ENCODE measurements at places on chromosomes 2 and 18.

DNA sequence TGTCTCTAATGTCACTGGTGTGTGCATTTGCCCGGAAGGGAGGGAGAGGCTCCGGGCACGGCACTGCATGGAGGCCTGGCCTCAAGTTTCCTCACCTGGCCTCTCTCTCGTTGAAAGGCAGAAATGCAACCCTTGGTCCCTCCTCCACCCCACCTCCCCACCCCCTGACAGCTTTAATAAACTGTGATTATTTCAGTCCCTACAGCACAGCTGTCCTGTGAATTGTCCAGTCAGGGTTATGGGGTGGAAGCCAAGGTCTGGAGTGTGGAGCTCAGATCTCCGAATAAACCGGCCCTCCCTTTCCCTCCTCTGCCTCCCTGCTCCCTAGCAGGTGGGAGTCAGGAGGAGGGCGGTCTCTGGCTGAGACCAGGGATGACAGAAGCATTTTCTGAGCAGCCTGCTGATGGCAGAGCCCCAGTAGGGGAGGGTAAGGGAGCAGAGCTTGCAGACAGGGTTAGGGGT is 199.2 kb upstream of the SMAD2 start:
- DNase-seq, result no peak

GRCh38 chr2:30781961-30782533 is 25.2 kb downstream of the CAPN13 start:
- no peak for DNase-seq

DNA sequence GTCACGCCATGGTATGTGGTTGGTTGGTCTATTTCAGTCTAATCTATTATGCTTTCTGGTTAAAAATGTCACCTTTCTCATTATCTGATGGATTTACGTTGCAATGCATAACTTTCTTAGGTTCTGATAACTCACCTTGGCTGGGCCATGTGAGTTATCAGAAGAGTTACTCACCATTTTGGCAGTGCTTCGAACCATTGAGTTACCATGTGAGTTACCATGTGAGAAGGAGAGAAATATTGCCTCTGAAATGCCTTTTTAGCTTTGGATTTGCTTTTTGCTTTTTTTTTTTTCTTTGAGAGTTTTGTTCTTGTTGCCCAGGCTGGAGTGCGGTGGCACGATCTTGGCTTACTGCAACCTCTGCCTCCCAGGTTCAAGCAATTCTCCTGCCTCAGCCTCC is 1.6 kb downstream of the SMARCAL1 start:
- DNase-seq, result no peak

DNA sequence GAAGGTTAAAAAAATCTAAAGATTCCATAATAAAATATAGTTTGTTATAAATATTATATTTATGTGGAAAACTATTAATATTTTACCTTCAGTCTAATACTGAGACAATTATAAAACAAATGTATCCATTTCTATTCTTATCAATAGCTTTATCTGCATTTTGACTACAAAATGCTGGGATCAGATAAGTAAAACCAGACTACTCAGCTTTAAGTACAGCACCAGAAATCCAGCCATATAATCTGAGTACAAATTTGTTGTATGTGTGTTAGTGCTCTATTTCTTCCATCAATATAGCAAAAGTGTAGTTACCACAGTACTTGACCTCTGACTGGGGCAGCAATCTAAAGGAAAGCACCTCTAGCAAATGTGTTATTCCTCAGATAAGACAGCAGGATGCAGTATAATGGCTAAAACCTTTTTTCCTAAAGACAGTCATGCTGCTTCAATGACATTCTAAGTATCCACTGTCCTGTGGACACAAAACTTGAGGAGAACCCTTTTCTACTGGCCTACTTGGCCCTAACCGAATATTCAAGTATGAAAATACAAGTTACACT is 68.1 kb downstream of the OLA1 start:
- no peak for DNase-seq

- no peak for DNase-seq
Observed at GRCh38 chr2:121128741-121129659, 156.0 kb downstream of the TFCP2L1 start.

DNA sequence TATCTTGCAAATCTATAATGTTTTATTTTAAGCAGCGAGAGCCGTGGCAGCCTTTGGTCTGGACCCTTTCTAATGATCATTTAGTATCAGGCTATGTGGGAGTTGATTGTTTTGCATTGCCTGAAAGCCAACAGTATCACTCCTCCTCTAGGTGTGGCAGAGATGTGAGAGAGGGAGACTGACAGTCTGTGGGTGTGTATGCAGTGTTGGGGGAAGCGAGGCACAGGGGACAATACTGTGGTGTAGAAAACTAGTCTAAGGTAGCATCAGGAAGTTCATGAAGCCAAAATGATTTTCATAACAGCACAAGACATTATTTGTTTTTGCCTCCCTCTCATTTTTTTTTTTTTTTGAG is 13.4 kb upstream of the IL37 start:
- DNase-seq, result no peak

DNA sequence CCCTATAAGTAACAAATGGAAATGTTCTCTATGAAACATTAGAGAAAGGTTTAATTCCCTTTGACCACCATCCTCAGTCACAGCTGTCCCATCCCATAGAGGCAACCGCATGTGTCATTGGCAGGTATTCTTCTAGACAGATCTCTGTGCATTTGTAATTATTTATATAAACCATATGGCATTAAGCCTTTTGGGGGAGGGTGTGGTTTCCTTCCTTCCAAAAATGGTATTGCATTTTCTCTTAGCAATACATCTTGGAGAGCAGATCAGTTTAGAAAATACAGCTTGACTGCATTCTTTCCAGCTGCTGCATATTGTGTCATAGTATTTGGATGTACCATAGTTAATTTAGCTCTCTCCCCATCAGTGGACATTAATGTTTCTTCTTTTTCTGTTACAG is 57.7 kb downstream of the LCLAT1 start:
- DNase-seq, result no peak

GRCh38 chr2:118044103-118044716 is 30.3 kb upstream of the CCDC93 start:
- DNase-seq, result no peak

DNA sequence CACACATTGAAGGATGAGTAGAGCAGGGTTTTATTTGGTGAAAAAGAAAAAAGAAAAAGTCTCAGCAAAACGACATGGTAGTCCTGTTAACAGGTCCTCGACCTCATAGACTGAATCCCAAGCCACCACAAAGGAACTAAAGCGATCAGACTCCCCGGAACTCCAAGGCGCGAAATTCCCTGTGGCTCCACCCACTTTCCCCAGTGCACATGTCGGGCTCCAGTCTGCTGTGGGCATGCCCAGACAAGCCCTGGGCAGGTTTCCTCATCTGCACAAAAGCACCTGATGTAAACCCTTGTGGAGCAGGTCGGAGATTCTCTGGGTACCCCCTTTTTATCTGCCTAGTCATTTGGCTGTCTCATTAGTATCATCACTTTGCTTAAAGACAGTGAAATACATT is 170.7 kb upstream of the FSIP2 start:
- no peak for DNase-seq

DNA sequence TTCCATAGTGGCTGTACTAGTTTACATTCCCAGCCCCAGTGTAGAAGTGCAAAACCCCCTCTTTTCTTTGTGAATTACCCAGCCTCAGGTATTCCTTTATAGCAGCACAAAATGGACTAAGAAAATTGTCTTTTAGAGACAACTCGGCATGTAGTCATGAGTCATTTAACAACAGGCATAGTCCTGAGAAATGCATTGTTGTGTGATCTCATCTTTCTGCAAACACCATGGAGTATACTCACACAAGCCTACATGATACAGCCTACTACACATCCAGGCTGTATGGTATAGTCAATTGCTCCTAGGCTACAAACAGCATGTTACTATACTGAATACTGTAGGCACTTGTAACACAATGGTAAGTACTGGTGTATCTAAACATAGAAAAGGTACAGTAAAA is 44.4 kb upstream of the MBP start:
- DNase-seq, result no peak

- DNase-seq, result no peak
Observed at GRCh38 chr2:144995482-144995881, 475.6 kb upstream of the ZEB2 start.

DNA sequence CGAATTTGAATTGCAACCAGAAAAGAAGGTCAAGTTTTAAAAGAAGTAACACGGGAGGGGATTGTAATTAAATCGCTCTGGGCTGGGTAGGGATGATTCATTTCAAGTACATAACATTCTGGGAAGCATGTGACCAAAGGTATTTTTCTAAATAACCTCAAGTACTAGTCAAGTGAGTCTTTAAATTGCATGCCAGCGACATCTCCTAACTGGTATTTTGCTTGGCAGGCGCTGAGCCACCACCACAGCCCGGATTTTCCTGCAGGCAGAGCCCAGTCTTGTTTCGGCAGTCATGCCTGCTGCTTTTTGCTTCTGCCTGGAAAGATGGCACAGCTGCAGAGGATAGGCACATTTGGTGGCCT is 33.7 kb upstream of the NPAS2 start:
- no peak for DNase-seq

DNA sequence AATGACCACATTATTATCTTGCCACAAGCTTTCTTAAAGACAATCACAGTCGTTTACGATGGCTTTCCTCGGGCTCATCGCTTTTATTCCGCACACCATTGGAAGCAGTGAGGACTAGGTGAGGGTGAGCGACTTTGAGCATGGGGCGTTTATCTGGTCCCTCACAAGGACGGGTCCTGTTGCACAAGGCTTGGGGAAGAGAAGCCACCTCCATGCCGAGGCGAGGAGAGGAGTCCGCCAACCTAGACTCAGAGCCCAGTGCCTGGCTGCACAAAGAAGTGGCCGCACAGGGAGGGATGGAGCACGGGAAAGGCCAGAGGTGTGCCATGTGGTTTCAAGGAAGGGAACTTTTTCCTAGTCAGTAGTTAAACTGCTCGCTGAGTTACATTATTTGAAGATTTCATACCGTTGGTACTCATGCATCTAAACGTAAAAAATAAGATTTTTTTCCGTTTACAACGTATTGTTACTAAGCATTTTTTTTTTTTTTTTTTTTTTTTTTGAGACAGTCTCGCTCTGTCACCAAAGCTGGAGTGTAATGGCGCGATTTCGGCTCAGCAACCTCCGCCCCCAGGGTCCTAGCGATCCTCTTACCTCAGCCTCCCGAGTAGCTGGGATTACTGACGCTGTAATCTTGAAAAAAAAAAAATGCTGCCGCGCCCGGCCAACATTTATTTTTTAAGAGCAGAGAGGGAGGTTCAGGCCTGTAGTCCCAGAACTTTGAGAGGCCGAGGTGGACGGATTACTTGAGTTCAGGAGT is 849 bp upstream of the CYP27C1 start:
- no peak for DNase-seq

GRCh38 chr2:19369341-19369955 is 11.0 kb upstream of the OSR1 start:
- DNase-seq, result no peak

DNA sequence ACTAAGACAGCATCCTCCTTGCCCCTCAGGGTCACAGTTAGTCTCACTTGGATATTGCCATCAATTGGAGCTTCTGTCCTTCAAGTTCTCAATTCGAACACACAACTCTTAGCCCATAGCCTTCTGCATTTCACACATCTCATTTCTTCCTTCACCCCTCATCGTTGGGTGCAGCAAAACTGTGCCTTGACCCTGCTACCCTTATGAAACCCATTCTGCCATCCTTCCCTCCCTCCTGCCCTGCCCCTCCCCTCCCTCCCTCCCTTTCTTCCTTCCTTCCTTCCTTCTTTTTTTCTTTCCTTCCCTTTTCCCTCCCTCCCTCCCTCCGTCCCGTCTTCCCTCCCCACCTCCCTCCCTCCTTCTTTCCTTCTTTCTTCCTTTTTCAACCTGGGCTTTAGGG is 80.7 kb upstream of the CYRIA start:
- no peak for DNase-seq

GRCh38 chr2:46697830-46698323 is 217.7 kb downstream of the MCFD2 start:
- no peak for DNase-seq

GRCh38 chr2:66569321-66569851 is 134.5 kb downstream of the MEIS1 start:
- no peak for DNase-seq

GRCh38 chr2:17035010-17035409 is 369.4 kb upstream of the CYRIA start:
- no peak for DNase-seq

- no peak for DNase-seq
Observed at GRCh38 chr2:234814374-234814773, 137.4 kb upstream of the SH3BP4 start.

GRCh38 chr18:31241900-31242409 is 76.0 kb upstream of the DSG1 start:
- DNase-seq, result no peak

DNA sequence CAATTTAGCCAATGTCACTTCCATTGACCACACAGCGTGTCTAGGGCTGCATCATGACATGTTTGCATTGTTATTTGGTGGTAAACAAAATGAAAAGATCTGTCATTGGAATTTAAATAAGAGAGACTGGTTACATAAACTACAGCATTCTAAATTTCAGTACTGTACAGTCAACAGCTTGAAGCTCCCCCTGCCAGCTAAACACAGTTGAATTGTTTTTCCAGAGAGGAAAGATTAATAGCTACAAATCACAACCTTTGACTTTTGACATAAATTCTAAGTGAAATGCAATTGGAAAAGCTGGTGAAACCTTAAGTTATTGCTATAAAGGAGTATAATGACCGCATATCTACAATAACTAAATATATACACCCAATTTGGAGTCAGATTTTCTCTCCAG is 1600.0 kb upstream of the ACVR2A start:
- DNase-seq, result no peak

DNA sequence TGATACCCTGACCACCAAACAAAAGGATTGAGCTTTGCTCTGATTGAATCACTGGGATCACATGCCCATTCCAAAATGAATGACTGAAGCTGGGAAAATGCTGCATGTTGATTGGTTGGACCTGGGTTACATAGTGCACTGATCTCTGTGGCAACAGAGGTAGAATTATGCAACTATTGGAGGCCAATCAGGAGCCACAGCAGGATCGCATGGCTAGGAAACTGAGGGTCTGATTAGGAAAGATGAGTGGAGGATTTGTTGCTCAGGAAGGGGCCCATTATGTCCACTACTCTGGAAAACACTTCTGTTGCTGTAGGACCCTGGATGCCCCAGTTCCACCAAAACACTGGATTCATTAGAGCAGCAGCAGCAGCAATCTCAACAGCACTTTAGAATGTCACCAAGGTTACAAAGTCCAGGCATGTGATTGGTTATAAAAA is 25.9 kb upstream of the SGPP2 start:
- DNase-seq, result no peak

- no peak for DNase-seq
Observed at GRCh38 chr2:182891611-182892010, 25.2 kb upstream of the FRZB start.

DNA sequence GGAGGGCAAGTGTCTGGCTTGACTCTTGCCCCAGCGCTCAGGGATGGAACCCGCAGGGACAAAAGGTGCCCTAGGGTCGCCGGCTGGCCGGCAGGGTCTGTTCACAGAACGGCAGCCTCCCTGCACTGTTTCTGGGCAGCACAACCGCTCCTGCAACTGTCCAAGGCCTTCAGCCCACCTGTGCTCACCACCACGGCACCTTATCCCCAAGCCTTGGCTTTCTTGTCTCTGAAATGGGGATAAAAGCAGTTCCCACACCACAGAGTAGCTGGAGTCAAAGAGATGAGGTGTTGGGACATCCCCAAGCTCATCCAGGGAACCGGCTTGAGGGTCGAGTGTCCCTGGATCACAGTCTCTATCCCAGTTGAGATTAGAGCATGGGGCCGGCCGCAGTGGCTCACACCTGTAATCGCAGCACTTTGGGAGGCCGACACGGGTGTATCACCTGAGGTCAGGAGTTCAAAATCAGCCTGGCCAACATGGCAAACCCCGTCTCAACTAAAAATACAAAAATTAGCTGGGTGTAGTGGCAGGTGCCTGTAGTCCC is 4.7 kb downstream of the SNORC start:
- no peak for DNase-seq

- DNase-seq, result no peak
Observed at GRCh38 chr18:10923551-10924070, 225.8 kb downstream of the PIEZO2 start.

Data from GM18507 (cell line).